ENCODE measurements at places on chromosomes 5 and 9.

GRCh38 chr5:6636293-6636692, 3.1 kb downstream of the SRD5A1 start:
- no peak for DNase-seq

DNA sequence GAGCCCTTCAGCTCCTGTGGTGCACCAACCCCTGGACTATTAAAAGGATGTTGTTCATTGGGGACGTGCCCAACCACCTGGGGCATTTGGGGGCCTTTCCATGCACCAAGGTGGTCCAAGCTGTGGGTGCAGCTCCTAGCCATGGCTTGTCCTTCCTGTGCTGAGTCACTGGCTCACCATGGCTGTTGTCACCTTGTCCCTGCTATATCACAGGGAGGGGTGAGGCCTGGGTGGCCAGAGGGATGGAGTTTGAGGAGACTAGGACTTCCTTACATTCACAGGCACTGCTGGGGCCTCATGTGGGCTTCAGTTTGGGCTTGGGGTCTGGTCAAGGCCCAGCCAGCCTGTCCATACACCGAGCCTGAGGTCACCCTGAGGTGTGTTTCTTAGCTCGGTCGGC, 45.5 kb downstream of the PHF2 start:
- DNase-seq: no peak

DNA sequence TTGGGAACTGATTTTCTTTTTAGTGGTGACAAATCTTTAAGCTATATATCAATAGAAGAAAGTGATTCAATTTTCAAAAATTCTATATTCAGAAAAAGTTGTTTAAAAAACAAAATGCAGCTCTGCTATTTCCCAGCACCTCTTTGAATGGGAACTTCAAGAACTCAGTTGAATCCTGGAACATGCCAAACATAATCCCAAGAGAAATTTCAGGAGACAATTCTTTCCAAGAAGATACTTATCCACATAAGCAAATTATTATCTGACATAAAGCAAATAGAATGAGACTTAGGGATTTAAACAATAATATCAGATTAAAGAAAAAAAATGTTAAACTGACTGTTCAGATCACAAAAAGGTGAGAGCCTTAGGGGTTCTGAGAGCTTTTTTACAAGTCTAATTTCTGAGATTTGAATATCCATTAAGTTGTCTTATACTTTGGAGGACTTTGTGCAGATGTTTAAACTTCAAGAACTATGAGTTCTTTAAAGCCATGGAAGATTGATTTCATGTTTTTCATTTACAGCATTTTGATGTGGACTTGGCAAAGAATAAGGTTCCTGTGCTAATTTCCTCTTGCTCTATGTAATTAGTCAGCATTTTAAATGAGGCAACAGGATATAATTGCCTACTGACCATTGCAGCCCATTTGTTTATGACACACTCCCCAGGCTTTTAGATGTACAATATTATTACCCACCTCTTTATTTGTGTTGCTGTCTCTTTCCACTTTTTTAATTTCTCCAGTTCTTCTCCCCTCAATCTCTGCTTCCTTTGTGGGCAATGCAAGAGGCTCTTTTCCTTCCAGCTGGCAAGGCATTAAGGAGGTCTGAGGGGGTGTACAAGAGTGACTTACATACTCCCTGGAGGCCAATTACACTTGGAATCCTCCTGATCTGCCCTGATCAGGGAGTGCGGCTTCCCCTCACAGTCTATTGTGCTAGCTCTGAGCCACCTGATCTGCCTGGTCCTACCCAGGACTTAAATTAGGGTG, 419.1 kb downstream of the NR2F1-AS1 start:
- no peak for DNase-seq

DNA sequence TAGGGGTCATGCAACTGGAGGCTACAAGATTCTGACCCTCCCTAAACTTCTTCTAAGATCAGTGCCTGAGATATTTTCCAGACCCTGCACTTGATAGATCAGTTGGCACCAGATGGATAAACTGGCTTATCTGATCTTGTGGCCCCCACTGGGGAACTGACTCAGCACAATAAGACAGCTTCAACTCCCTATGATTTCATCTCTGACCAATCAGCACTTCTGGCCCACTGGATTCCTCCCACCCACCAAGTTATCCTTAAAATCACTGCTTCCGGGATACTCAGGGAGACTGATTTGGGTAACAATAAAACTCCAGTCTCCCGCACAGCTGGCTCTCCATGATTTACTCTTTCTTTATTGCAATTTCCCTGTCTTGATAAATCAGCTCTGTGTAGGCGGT, 2180.4 kb upstream of the WWC1 start:
- no peak for DNase-seq

DNA sequence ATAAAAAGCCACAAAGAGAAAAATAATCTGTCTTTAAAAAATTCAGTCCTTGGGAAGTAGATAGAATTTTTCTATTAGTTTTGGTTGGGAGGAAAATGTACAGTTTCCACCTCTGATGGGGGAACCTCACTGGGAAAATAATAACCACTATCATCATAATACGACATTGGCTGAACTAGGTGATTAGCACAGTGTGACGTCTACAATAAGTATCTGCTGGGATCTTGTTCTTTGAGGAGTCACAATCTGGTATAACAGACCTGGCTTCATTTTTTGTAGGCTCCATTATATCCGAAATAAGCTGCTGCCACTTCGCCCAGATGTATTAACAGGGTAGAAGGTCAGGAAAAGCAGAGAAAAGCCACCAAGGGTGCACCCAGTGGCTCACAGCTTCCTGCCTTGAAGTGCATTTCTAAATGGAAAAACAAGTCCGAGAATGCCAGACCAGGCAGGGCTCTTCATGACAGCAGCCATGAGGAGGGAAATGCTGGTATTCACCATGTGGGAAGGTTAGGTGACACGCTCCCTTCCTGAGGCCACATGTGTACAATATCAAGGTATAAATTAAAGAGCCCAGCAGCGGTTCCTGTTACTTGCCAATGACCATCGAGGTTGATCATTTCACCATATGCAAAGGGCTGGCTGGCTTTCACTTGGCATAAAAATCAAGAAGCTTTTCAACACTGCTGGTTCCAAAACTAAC, 152.8 kb downstream of the PRELID2 start:
- no peak for DNase-seq
